ENCODE measurements at places on chromosomes 3 and 15.

DNA sequence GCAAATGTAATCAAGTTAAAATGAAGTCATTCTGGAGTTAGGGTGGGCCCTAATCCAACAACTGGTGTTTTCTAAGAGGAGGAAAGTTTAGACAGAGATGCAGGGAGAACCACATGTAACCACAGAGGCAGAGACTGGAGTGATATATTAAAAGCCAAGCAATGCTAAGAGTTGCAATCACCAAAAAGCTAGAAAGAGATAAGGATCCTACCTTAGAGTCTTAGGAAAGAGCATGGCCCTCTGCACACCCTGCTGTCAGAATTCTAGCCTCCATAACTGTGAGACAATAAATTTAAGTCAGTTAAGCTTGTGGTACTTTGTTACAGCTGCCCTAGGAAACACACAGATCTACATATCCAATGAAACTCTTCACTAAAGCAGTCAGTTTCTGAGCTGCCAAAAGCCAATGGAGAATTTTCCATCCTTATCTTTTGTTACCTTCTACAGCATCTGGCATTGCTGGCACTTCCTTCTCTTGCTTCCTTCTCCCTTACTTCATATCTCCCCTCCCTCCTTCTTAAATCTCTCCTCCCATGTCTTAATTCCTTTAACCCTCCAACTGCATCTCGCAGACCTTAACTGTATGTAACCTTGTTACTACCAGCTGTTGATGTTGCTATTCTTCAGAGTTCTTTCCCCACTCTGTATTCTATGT lies 11.2 kb downstream of the DCBLD2 start:
- DNase-seq: no peak

GRCh38 chr3:150761831-150762661 lies 923 bp downstream of the SIAH2 start:
- DNase-seq: peak; percentile 20

- DNase-seq: no peak
These were observed 49.9 kb downstream of the PARP15 start for GRCh38 chr3:122627301-122627700.

GRCh38 chr3:161067335-161067734 lies 37.8 kb downstream of the B3GALNT1 start:
- DNase-seq: no peak

DNA sequence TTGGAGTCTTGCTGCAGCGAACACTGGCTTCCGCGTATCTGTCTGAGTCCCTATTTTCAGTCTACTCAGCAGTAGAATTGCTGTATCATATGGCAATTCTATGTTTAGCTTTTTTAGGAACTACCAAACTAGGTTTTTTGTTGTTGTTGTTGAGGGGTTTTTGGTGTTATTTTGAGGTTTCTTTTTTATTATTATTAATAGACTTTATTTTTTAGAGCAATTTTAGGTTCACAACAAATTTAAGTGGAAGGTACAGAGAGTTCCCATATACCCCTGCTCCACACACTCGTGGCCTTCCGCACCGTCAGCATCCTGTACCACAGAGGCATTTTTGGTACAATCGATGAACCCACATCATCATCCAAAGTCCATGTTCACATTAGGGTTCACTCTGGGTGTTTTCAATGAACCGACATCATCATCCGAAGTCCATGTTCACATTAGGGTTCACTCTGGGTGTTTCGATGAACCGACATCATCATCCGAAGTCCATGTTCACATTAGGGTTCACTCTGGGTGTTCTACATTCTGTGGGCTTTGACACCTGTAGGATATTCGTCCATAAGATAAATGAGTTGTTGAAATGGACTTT lies 67.9 kb downstream of the LMLN start:
- DNase-seq: no peak

GRCh38 chr15:42314818-42315217 lies 41.6 kb upstream of the TMEM87A start:
- DNase-seq: no peak

DNA sequence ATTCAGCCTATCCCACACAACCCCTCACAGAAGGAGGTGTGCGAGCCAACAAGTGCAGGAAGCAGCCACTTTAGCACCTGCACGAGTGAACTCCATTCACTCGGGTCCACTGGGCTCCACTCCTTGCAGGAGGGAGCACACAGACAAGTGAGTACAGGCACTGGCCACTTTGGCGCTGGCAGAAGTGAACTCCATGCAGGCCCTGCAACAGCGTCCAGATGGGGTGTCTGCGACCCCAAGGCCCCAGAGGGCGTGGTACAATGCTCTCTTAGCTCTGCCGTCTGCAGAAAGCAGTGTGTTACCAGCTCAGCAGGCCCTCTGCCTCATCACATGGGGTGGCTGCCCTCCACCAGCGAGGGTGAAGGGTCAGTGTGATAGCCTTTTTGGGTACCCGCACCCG lies 388.0 kb upstream of the CNTN4 start:
- DNase-seq: no peak

GRCh38 chr3:187369089-187369447 lies 883 bp downstream of the RTP4 start:
- DNase-seq: no peak

DNA sequence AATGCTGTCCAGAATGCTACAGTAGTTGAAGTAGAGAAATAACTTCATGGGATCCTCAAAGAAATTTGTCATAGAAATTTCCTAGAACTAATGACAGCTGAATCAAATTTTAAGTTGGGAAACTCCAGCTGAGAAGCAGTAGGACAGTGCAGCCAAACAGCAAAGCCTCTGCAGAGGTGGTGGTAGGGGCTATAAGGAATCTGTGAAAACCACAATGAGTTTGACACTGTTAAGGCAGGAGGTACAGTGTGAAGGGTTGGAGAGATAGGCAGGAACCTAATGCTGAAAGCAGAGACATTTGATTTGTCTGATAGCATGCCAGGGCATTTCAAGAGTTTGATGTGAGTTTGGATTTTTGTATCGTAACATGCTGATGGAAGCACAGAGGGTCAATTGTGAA lies 22.0 kb downstream of the ASTE1 start:
- DNase-seq: no peak

GRCh38 chr15:66775127-66776105 lies 73.4 kb downstream of the SMAD6 start:
- no peak for DNase-seq

GRCh38 chr15:31340047-31340446 lies 13.4 kb downstream of the KLF13 start:
- DNase-seq: no peak

DNA sequence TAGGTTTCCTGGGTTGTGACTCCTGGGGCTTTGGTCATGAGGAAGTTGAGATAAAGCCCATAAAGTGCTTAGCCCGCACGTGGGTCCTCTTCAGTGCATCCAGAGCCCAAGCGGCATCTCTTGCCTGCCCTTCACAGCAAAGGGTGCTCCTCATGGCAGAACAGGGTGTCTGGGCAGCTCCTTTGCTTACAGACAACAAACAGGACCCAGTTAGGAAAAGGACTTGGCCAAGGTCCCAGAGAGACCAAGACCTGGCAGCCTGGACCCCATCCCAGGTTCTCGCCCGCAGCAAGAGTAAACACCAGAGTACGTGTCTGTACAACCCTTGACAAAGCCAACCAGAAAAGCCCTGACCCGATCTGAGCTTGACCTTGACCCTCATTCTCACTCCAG lies 27.0 kb downstream of the ALS2CL start:
- DNase-seq: no peak

DNA sequence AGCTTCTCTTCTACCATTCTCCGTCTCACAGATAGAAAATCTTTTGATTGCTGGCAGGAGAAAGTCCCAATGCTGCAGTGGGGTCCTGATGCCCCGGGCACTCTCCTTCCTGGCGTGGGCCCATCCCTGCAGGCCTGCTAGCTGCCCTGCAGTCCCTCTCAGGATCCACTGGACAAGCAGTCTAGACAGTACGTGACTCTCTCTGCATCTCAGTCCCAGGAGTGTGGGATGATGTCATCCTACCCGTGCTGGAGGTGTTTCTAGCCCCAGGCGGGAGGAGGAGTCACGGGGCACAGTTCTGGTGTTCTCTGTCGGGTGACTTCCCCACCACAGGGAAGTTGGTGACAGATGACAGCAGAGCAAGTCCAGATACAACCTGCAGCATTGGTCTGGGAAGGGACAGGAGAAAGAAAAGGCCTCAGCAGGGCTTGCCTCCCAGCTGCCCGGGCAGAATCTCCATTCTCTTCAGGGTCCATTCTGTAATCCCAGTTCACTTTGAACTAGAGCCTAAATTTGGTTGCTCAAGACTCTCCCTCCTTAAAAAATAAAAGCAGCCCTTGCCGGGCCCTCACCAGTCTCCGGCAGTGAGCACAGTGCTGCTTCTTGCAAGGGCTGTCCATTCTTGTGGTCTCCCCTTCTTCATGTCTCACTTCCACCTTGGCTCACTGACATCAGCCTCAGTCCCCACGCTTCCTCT lies 30.6 kb downstream of the SLC28A1 start:
- DNase-seq: no peak

DNA sequence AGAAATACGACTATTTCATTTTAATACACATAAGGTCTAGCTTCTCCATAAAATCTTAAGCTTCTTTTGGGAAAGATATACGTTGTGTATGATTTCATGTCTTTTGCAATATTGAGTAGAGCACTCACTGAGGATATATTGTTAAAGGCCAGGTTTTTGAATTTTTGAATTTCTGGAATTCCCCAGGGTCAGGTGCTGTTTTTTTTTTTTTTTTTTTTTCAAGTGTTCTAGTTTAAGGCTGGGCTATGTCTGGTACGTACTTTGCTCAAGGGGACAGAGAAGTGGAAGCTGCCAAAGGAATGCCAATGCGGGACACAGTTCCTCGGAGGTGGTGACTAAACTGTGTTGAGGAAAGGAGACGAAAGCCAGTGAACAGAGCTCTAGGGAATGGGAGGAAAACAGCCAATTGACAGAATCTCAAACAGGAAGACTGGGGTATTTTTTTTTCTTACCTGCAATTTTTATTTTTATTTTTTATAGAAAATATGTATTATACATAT lies 510.5 kb upstream of the CBLB start:
- no peak for DNase-seq

GRCh38 chr15:66765478-66766281 lies 63.6 kb downstream of the SMAD6 start:
- no peak for DNase-seq

GRCh38 chr3:7188551-7188950 lies 327.6 kb downstream of the GRM7 start:
- DNase-seq: no peak

DNA sequence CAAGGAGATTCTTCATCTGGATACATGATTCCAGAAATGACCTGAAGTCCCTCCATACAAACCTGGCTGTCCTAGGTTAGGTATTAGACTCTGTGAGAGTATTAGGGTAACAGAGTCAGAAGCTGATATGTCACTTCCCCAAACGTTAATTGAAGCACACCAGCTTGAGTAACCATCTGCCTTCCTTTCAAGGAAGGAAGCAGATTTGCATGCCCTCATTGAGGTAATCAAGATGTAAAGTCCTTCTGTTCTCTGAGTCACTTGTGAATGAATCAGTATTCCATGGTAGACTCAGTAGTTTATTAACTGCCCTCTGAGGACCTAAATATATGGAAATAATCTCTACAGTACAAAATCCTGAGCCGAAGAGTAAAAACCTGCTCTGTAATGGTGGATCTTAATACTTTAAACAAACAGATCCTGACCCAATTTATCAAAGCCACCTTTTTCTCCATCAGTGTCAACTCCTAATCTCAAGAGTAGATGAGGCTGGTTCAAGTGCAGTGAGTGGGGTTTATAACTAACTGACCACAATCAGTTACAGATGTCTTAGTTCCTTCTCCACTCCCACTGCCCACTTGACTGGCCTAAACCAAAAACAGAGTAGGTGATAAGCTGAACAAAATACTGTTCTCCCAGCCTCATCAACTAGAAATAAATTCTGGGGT lies 246.2 kb upstream of the CHRM5 start:
- DNase-seq: no peak

DNA sequence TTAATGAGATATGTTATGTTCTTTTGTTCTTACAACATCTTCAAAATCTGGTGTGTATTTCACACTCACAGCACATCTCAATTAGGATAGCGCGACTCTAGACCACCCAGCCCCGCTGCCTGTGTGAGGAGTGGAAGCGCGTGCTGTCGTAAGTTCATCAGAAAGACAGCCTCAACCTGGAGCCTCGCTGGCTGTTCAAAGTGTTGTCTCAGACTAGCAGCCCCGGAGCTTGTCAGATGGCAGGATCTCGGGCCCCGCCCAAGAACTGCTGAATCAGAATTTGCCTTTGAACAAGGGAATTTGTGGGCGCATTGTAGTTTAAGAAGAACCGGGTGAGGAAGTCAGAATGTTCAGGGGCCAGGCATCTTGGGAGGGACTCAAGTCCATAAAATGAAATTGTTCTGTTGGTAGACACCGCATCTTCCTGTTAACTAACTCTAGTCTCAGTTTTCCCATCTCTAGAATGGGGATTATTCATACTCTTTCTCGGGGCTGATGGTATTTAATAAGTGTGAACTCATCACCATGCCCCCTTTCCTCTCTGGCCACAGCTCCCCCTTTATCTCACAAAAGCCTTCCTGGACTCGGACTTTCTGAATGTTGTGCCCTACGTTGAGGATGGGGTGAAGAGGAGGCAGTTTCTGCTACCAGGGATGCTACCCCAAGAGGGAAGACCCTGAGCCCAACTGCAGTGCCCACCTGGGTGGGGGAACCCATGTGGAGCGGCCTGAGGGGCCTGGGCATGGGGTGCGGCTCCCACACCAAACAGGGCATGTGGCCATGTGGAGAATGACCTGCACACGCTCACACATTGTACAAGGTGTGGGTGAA lies 40.4 kb downstream of the BHLHE40 start:
- DNase-seq: no peak

DNA sequence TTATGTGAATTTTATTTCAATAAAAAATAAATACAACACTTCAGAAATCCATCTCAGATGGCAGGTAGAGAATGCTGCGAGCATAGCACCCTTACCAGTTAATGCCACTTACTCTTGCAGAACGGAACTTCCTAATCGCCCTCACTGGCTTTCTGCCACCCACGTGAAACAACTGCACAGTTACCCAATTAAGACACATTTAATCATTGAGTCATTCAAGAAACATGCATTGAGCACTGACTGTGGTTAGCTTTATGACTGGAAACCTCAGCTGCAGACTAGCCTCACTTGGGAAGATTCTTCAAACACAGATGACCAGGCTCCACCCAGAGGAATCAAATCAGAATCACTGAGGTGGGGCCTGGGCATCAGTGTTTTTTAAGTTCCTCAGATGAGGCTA lies 5.6 kb upstream of the MFGE8 start:
- no peak for DNase-seq

DNA sequence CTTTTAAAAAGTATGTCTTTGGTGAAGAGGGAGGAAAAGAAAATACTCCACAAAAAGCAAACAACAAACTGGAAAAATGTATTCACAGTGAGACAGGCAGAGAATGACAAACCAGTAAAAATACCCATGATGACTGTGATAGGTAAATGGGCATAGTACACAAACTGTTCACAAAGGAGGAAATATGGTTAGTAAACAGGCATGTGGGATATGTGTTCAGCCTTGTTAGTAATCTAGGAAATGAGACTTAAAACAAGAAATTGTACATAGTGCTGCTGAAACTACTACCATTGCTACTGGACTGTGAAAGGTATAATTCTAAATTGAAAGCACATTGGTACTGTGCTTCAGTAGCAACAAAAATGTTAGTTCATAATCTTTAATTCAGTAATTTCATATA lies 50.1 kb downstream of the UBE2E2 start:
- DNase-seq: no peak

DNA sequence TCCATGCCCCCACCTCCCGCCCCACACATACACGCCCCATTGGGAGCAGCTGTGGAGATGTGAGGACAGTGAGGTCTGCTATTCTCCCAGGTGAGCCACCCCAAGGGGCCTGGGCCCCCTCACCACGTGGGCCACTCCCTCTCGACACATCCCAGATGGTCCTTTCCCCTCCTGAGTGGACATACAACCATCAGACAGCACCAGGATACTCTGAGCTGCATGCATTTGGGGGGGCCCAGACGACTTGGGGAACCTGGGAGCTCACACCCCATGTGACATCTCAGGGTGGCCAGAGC lies 17.5 kb downstream of the FBLN2 start:
- DNase-seq: no peak
